Hematopoietic multipotent progenitor cell treated with erythropoietin and hydrocortisone succinate and interleukin-3 and kit ligand, for 8 days (in vitro differentiated cells): ENCODE measurements at places on chromosomes 5 and 9.

GRCh38 chr9:89412541-89412940, 85.4 kb downstream of the SEMA4D start:
- DNase-seq = no peak

- DNase-seq = peak; percentile 37
Observed at GRCh38 chr9:128819716-128820664, 1.7 kb downstream of the ENDOG start.

DNA sequence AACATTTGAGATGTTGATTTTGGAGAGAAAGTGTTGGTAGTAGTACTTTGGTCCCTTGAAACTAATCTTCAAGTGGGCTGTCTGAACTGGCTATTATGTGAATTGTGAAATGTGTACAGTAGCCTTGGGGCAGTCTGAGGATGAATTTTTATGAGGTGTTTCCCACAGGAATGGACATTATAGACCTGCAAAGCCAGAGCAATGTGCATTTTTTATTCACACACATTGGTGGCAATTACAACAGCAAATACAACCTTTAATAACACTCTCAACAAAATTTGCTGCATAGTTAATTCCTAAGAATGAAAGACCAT, 147.0 kb downstream of the PAM start:
- no peak for DNase-seq

DNA sequence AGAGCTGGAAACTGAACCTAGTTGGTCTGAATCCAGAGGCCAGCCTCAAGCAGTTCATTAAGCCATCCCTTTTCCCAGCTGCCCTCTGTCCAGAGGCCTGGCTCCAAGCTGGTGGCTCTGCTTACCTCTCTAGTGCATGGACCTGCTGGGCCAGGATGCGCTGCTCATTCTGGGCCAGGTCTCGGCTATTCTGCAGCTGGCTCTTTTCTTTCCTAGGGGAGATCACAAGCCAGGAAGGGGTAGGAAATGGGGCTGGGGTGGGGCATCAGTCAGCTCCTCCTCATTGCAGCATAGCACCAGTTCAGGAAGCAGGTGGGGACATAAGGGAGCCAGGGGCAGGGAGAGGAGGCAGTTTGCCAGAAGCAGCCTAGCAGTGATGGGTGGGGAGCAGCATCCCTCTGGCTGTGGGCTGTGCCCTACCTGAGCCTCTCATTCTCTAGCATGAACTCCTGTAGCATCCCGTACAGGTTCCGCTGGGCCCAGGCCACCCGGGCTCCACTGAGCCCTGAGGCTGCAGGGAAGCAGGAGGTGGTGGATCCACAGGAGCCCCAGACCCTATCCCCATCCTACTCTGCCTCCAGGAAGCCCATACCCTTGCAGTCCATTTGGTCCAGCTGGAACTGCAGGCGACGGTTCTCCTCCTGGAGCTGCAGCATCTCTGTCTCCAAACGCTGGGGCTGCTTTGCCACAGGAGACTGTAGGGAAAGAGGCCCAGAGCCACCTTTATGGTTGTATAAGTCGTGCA, 5.2 kb downstream of the KIF12 start:
- no peak for DNase-seq

DNA sequence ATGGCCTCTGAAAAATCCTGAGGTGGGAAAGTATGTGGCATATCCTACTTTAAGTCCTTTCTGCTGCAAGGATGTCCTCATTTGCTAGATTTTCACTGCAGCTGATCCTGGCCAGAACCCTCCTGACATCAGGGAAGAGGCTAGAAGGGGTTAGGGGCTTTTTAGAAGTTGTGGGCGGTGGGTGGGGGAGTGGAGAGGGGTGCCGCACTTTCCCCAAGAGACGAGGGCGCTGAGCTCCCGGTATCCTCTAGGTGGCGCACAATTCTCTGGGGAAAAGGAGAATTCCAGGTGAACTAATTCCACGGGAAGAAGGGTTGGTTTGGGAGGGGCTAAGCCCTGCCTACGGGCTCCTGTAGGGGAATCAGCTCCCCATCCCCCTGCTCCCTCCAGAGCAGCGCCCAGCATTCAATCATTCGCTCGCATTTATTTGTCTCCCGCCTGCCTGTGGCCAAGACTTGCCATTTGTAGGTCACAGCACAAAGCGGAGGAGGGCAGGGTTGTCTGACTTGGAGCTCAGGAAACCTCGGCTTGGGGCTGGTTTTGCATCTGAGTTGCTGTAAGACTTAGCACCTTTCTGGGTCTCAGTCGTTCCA, 42.9 kb upstream of the HAND1 start:
- DNase-seq = no peak
